ENCODE measurements at places on chromosomes 13 and 19. TPM values are rescaled to one million over a fixed set of nuclear protein-coding genes. Genes with fewer than 3 reads are reported as not detected.

TNFSF11 gene
- not detected for total RNA-seq

YJEFN3 gene
- total RNA-seq, result 1.3 TPM

F10 gene
- 0.57 TPM for total RNA-seq

ENOX1 gene
- total RNA-seq, result 0.47 TPM

FGF22 gene
- total RNA-seq, result not detected

UHRF1 gene
- total RNA-seq, result 49.4 TPM

TMPRSS9 gene
- not detected for total RNA-seq

KLK12 gene
- total RNA-seq, result 0.23 TPM

PSMD8 gene
- total RNA-seq, result 357 TPM

ZNF548 gene
- 8.4 TPM for total RNA-seq

CABP5 gene
- total RNA-seq, result not detected

TPP2 gene
- total RNA-seq, result 21.7 TPM

TNNT1 gene
- total RNA-seq, result 145 TPM

IFNL2 gene
- total RNA-seq, result not detected

SPATA13 gene
- 0.23 TPM for total RNA-seq

TMEM150B gene
- total RNA-seq, result not detected

NLRP4 gene
- total RNA-seq, result not detected

ZNF154 gene
- 2.0 TPM for total RNA-seq

CPB2 gene
- not detected for total RNA-seq

DZIP1 gene
- 25.6 TPM for total RNA-seq

ONECUT3 gene
- total RNA-seq, result not detected

CACNA1A gene
- total RNA-seq, result not detected

C13orf46 gene
- total RNA-seq, result not detected

NCR1 gene
- not detected for total RNA-seq

ZNF497 gene
- total RNA-seq, result 1.3 TPM

DIAPH3 gene
- total RNA-seq, result 14.1 TPM

CBARP gene
- total RNA-seq, result 6.2 TPM

All from hair follicular keratinocyte (primary cell).